ENCODE measurements at places on chromosomes 7 and 10. TPM values are rescaled to one million over a fixed set of nuclear protein-coding genes. Genes with fewer than 3 reads are reported as not detected.

TRIM50 gene
- not detected for total RNA-seq

SERPINE1 gene
- 0.12 TPM for total RNA-seq

DNA sequence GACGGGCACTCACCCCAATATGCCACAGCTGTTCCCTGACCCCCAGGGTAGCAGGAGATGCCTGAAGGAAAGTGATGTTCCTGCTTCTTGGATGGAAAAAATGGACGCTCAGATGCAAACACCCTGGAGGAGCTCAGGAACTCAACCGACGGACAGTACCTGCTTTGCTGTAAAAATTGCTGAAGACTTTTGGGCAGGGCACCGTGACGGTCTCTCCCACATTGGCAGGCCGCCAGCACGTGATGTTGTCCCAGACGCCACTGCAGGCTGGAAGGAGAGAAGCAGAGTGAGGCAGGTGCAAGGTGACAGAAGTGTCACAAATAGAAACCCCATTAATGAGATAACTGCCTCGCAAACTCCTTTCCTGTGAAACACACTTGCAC is 35.0 kb downstream of the VIPR2 start:
- H3K4me1 ChIP-seq, result peaks cover 4% of the 10 kb centered on the region
- no peaks in the 10 kb centered on the region for H3K36me3 ChIP-seq
- DNase-seq, result no peak
- no peak overlapping the region for H3K4me3 ChIP-seq
- H3K27me3 ChIP-seq, result peaks cover 14% of the 10 kb centered on the region

DNA sequence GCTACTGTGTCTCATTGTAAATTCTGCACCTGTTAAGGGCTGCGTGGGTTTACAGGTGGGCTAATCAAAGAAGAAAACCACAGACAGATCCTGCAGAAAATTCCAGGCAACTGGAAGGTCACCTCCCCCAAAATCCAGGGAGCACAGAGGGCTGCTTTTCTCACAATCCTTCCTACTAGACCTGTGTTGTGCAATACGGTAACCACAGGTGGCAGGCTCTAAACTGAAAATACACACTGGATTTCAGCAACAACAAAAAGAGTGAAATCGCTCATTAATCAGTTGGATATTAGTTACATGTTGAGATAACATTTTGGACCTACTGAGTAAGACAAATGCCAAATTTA is 83.2 kb downstream of the SLC16A9 start:
- H3K4me3 ChIP-seq, result no peak overlapping the region
- H3K4me1 ChIP-seq, result peaks cover 2% of the 10 kb centered on the region
- H3K27ac ChIP-seq, result no peak overlapping the region
- peaks cover 2% of the 10 kb centered on the region for H3K27me3 ChIP-seq

- H3K4me3 ChIP-seq, result no peak overlapping the region
- DNase-seq, result no peak
- peaks cover 36% of the 10 kb centered on the region for H3K4me1 ChIP-seq
- H3K27ac ChIP-seq, result no peak overlapping the region
- peaks cover 25% of the 10 kb centered on the region for H3K36me3 ChIP-seq
- H3K27me3 ChIP-seq, result no peaks in the 10 kb centered on the region
These were observed 7.2 kb downstream of the GCC1 start for GRCh38 chr7:127578036-127578684.

GRCh38 chr7:84553711-84554110 is 359.1 kb upstream of the SEMA3A start:
- no peak for DNase-seq
- H3K36me3 ChIP-seq, result peaks cover 3% of the 10 kb centered on the region
- H3K27ac ChIP-seq, result no peak overlapping the region
- no peaks in the 10 kb centered on the region for H3K4me1 ChIP-seq
- H3K27me3 ChIP-seq, result no peaks in the 10 kb centered on the region

GRCh38 chr7:121006711-121007315 is 18.3 kb downstream of the CPED1 start:
- no peak overlapping the region for H3K27ac ChIP-seq
- no peaks in the 10 kb centered on the region for H3K4me1 ChIP-seq
- no peaks in the 10 kb centered on the region for H3K36me3 ChIP-seq
- peaks cover 20% of the 10 kb centered on the region for H3K27me3 ChIP-seq
- H3K4me3 ChIP-seq, result no peak overlapping the region
- no peak for DNase-seq

Data from activated CD4-positive, alpha-beta memory T cell treated with anti-CD3 and anti-CD28 coated beads for 36 hours (primary cell).